ENCODE measurements at places on chromosomes 16 and 17.

GRCh38 chr17:38463451-38463858, 35.2 kb downstream of the ARHGAP23 start:
- no peak for DNase-seq

DNA sequence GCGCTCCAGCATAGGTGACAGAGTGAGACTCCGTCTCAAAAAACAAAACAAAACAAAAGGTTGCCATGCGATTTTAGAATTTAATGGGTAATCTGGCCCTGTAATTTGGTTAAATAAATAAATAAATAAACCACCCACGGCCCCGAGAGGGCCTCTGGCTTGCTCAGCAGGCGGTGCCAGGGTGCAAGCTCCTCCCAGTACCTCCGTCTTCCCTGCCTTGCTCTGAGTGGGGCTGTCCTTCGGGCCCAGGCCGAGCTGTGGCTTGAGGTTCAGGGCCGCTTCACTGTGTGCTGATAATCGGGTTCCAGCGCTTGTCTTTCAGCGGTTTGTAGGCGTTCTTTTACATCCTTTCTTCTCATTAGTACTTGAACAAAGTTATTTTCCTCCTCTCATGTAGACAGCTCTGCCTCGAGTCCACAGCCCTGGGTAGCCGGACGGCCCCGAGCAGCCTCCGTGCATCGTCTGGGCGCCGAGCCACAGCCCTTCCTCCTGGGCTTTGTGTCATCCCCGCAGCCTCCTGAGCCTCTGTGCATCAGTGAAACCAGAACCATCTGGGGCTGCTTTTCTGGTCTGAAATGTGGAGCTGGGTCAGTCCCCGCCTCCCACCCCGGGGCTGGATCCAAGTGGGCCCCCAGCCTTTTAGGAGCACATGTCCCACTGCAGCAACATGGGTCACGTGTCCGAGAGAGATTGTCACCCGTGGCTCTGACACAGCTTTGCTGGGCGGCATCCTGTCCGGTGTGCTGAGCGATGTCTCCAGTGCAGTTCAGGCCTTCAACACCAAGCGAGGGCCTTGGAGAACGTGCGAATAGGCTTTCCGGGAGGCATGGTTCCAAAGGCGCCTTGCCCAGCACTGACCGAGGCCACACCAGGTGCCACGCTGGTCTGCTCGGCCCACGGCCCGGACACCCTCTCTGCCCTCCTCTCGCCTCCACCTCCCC, 157.4 kb upstream of the CHMP6 start:
- DNase-seq, result no peak

DNA sequence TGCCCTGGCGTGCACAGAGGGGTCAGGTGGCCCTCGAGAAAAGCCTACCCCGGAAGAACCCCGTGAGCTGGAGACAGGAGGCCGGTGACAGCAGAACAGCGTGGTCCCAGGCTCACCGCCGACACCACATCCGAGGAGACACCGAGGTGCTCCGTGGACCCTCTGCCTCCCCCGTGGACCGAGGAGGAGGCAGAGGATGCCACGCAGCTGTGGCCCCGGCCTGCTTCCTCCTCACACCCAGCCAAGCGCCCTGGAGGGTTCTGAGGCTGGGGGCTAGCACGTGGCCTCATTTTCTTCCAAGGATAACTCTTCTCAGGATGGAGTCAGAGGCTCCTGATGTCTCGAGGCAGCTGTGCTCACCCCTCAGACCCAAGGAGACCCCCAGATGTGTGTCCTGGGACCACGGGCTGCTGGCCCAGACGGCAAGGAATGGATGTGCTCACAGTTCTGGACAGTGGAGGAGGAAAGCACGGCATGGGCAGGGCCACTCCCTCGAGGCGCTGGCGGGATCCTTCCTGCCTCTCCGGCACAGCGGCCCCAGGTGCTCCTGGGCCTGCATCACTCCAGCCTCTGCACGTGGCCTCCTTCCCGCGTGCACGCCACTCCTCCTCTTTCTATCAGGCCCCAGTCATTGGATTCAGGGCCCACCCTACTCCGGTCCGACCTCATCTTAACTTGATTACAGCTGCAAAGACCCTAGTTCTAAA, 4.4 kb upstream of the PVALEF start:
- no peak for DNase-seq

- no peak for DNase-seq
Measured at GRCh38 chr17:77444984-77445759, 304.4 kb downstream of the SEC14L1 start.

- no peak for DNase-seq
Measured at GRCh38 chr17:66717641-66718058, 117.3 kb upstream of the CACNG5 start.

DNA sequence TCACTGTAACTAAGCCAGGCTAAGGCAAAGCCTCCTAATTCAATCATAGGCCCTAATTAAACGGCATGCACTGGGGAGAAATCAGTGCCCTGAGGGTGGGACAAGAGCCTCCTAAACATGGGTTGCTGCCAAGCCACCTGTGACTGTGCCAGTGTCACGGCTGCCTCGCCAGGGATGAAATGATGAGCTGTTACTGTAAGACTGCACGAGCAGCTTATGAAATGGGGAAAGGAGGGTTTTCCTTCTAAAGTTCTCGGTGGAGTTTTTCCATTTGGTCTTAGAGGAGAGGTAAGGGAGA, 12.7 kb downstream of the TMEM11 start:
- no peak for DNase-seq

DNA sequence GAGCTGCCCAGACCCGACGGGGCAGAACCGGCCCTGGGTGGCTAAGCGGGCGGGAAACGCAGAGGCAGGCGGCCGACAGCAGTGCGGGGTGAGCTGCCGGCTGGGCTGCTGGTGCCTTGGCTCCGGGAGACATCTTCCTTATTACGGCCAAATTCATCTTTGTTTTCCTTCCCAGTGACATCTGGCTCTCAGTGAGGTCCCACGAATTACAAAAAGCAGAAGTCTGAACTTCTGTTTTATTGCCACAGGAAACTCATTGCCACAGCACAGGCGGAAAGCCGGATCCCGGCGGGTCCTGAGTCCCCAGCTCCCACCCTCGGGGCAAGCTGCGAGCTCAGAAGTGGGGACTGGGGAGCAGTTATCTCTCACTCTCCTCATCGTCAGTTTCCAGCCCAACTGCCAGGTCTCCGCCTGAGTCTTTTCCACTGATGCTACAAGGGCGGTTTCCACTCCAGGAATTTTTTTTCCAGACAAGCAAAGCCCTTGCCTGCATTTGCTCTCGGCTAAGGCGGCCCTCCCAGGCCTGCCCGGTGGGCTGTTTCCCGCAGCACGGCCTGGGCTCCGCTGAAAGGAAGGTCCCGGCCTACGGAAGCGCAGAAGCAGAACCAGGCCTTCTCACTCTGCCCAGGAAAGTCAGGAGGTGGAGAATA, 40.3 kb downstream of the CBFA2T3 start:
- DNase-seq, result no peak

DNA sequence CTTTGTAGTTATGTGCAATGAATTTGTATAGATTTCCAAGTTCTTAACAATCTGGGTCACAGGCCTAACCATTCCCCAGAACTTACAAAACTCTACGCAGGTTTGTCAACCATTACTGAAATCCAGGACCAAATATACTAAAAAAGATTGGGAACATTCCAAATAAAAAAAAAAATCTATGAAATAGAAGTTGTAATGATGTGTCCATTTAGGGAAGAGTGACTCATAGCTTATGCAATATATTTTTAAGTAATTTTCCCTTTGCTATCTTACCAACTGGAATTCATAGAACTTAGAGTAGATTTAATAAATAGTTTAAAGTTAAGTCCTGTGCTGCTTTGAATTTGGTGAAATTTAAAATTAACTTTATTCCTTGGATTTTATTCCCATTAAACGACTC, 393.2 kb downstream of the PMP22 start:
- DNase-seq, result no peak

- DNase-seq, result no peak
Measured at GRCh38 chr17:12790249-12791106, 1.2 kb downstream of the ARHGAP44 start.

DNA sequence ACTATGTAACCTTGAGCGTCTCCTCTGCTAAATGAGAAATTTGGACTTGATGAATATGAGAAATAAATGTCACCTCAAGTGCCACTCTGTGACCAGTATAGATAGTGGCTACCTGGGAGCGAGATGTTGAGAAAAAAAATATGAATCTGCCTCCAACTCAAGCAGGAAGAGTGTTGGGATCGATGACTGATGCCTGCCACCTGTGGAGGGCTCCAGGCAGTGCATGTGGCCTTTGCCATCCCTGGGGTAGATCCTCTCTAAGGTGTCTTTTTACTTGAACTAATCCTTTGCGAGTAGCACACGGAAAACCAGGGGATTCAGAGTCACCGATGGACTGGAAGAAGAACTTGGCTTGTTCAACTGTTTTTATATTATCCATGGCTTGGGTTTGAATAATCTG, 9.4 kb downstream of the CCDC182 start:
- DNase-seq, result no peak

- no peak for DNase-seq
Measured at GRCh38 chr17:65799454-65799853, 238.0 kb upstream of the AXIN2 start.
